ENCODE measurements at places on chromosomes 5 and 9. TPM values are rescaled to one million over a fixed set of nuclear protein-coding genes. Genes with fewer than 3 reads are reported as not detected.

GRCh38 chr5:181217111-181217802 is 5.8 kb upstream of the TRIM41 start:
- peak; percentile 82 for DNase-seq

GRCh38 chr9:33620738-33621439 is 96.8 kb downstream of the ANKRD18B start:
- no peak for DNase-seq

The FPGS gene
- total RNA-seq = 84.9 TPM

- no peak for DNase-seq
Observed at GRCh38 chr5:1808439-1808838, 7.2 kb downstream of the NDUFS6 start.

The TMC1 gene
- not detected for total RNA-seq

The PALM2AKAP2 gene
- total RNA-seq = 1.1 TPM

DNA sequence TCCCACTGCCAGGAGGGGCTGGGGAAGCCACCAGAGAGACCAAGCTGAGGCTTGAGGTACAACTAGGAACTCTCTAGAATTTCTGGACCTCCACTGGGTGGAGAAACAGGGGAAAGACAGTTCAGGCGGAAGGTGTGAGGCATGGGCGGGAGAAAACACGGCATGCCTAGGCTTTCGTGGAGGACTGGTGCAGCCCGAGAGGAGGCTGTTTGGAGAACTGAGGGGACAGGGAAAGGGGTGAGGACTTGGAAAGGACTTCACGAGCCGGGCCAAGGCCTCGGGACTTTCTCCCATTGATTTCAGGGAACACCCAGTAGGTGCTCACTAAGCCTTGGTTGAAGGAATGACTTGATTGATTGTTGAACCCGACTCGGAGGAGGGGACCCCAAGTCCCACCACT is 9.5 kb upstream of the ADGRD2 start:
- no peak for DNase-seq

- DNase-seq = no peak
Observed at GRCh38 chr9:88641456-88642240, 106.7 kb downstream of the NXNL2 start.

- DNase-seq = peak; percentile 37
Observed at GRCh38 chr9:107131108-107131799, 151.8 kb upstream of the RAD23B start.

- DNase-seq = no peak
Observed at GRCh38 chr5:91534332-91534731, 151.2 kb upstream of the ARRDC3 start.

- DNase-seq = peak; percentile 62
Observed at GRCh38 chr9:128809831-128810230, 8.5 kb upstream of the ENDOG start.

The KIF24 gene
- total RNA-seq = 4.5 TPM

- DNase-seq = no peak
Observed at GRCh38 chr9:26812217-26812616, 80.4 kb downstream of the CAAP1 start.

DNA sequence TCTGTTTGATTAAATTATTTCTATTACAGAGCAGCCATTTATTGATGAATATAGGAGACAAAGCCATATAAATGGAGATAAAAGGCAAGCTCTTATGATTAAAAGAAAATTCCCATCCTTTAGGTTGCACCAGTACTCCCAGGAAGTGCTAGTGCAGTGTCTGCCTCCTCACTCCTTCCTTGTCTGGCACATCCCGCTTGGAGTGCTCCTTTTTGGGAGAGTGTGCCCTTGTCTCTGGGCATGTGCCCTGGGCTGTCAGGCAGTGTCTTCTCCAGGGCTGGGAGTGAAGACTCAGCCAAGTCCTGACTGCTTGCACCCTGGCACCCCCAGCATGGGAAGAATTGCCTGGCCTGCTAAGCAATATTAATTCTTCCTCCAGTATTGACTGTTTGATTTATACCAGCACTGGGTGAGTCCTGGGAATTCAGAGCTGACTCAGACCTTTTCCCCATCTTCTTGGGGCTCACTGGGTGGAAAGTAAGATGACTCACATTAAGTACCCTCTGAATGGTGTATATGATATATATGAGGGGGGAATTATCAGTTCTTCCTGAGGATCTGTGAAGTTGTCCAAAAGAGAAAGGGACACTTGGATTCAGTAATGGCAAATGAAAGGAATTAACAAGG is 62.1 kb downstream of the ZSWIM6 start:
- no peak for DNase-seq

The ADRA1B gene
- not detected for total RNA-seq

- no peak for DNase-seq
Observed at GRCh38 chr5:14476786-14477435, 104.7 kb upstream of the OTULINL start.

GRCh38 chr9:2085716-2086115 is 70.6 kb downstream of the SMARCA2 start:
- no peak for DNase-seq

DNA sequence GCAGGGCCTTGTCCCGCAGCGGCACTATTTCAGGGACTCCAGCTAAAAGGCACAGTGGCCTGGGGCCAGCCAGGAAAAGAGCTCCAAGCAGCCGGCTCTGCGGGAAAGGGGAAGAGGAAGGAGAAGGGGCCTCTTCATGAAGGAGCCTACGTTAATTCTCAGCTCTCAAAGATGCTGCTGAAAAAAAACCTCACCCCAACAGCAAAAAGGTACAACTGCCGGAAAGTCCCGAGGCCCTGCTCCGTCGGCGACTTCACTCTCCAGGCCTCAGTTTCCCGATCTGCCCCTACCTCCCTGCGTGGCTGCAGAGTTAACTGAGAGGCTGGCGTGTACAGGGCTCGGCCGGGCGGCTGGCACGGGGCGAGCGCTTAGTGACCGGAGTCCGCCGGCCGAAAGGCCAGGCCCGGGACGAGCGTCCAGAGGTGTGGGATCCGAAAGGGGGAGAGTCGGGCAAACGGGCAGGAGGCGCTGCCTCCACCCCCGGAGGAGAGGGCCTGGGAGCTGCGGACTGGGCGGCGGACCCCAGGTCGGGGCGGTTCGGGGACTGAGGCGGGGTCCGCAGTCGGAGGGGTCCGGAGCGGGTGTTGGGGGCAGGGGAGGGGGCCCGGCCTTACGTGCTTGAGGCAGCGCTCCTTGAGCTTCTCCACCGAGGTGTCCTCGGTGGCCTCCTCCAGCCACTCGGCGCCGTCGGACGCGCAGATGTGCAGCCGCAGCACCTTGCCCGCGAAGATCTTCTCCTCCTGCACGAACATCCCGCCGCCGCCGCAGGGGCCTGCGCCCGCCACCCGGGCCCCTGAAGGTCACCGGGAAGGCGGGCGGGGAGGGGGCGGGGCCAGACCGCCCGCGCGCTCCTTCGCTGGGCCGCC is 529 bp downstream of the UBAC1 start:
- DNase-seq = peak; percentile 91

The PHAX gene
- 43.1 TPM for total RNA-seq

GRCh38 chr5:68745448-68745847 is 348.4 kb upstream of the SLC30A5 start:
- no peak for DNase-seq

Data from H7 (cell line).